Right renal cortex interstitium (tissue), 3 donors: ENCODE measurements at places on chromosomes 3 and 15.

GRCh38 chr3:33579178-33579510 is 138.9 kb downstream of the CLASP2 start:
- DNase-seq = no peak

DNA sequence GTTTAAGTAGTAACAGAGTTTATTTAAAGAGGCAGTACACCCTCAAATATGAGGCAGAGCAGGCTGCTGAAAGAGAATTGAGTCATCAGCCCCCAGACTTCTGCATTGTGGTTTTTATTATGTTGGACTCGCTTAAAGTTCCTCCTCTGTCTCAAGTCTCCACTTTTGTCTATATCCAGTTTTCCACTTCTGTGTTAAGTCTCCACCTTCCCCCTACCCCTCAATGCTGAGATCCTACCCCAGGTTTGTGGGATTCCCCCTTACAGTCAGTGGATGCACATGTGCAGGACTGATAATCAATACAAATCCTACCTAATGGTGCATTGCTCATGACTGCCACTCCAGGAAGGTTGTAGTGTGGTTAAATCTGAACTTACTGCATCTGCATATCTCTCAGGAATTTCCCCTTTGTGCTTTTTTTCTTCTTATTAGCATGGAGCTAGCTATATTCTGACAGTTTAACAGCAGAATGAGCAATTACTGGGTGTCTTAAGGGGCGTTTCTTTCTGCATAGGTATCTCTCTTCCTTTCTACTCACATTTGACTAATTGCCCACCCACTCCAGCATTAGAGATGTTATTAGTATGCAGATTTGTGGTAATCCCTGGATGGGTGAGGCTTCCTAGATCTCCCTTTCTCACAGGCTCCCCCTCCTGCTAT is 11.9 kb upstream of the CD200R1L start:
- DNase-seq = no peak

GRCh38 chr3:43531835-43532234 is 90.0 kb downstream of the ANO10 start:
- DNase-seq = no peak

- DNase-seq = no peak
Observed at GRCh38 chr3:144524531-144524930, 552.9 kb downstream of the DIPK2A start.

GRCh38 chr3:111989061-111989678 is 9.6 kb upstream of the TAGLN3 start:
- no peak for DNase-seq

DNA sequence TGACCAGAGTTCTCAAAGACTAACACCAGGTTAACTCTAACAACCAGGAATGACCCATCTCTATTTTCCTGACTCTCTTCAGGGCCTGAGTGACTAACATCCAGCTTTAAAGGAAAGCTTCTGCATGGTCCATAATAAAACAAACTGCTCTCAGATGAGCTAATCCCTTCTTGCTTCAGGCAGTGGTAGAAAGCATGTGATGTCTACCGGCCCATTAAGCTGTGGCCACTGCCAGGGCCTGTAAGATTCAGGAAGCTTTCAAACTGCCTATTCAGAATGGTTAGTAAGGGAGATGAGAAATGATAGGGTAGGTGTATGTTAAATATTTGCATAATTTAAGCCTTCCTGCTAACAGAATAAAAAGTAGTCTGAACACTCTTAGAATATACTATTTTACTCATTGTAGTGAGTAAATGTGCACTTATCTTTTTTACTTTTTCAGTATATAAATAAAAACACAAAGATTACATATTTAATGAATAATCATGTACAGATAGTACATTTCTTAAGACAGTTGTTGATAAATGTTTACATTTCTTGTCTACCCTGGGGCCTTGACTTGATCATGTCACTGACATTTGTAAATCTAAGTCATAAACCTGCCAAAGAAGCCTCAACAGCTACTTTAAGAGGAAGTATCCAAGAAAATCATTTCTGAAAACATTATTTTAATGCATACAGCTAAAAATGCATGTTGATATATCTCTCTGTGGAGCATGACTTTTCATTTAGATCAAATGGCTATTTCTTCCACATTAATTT is 222.0 kb downstream of the MCTP2 start:
- DNase-seq = no peak

GRCh38 chr3:151144760-151145159 is 58.3 kb downstream of the GPR171 start:
- no peak for DNase-seq

DNA sequence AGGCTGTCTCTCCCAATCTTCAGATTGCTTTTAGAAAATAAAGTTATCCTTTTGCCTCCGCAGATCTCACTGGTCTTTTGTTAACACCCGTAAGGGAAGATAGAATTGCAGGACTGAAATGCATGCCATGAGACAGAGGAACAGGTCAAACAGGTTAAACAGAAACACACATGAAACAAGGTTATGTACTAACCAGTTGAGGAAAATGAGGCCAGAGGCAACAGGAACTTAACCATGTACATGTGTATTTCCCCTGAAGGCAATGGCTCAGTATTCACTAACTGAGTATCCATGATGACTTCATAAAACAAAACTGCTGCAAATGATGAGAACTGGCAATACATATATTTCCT is 169.1 kb upstream of the NSMCE3 start:
- DNase-seq = no peak

- DNase-seq = no peak
Observed at GRCh38 chr3:88573472-88573871, 423.7 kb downstream of the C3orf38 start.
